ENCODE measurements at places on chromosomes 5 and 9.

DNA sequence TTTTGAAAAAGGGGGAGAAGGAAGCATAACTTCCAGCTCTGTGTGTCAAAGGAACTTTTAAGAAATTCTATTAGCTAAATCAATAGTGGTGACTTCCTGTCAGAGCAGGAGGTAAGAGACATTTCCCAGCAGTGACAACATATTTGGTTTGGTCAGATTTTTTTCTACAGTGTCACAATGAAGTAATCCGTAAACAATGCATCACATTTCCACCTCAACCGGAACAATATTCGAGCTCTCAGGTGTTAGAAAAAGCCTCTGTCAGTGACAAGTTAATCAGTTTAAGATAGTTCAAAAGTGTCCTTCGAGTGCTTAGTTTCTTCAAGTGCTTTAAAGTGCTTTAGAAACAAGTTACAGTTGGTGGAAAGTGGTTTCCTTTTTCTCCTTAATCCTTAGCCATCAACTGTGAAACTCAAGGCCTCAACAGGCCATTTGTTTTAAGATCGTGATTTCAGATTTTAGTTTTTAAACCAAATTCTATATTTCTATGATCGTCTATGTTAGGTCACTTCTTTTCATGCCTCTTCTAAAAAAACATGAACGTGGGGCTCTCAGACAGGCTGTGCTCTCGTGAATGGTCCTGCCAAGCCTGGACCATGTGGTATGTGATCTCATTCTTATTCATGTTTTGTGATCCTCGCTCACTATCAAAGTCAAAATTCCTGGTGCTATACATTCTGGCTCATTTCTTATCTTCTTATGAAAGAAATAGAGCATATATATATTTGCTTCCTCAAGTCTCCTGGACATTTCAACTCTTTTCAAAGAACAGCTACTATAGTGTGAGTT lies 181.9 kb upstream of the HMHB1 start:
- DNase-seq: no peak

DNA sequence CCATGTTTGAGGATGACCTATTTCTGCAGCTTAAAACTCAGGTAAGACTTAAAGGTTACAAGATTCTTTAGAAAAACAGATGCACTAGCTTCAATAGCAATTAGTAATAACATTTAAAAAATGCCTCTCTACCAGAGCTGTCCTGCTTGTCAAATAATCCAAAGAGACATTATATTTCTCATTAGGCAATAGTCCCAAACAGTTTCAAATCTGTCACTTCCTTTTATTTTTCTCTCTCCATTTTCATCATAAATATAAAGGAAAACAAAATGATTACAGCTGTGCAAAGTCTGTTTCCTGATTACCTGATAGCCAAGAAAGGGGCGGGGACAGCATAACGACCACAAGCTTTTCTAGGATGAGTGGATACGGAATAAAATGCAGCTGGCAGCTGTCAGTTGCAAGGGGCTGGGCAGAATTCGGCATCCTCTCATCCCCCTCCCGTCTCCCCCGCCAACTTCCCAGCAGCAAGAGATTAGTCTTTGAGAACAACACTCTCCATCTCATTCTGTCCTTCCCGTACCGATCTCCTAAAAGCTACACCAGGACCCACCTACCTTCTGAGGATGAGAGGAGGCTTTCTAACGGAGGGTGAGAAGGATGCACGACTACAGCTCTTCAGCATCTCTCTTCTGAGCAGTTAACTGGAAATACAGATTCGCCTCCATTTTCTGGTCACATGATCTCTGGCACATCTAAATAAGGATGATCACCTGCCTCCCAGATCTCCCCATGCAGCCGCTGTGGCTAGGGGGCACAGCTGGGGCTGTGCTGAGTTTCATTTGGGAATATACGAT lies 72.5 kb upstream of the PCA3 start:
- DNase-seq: no peak

DNA sequence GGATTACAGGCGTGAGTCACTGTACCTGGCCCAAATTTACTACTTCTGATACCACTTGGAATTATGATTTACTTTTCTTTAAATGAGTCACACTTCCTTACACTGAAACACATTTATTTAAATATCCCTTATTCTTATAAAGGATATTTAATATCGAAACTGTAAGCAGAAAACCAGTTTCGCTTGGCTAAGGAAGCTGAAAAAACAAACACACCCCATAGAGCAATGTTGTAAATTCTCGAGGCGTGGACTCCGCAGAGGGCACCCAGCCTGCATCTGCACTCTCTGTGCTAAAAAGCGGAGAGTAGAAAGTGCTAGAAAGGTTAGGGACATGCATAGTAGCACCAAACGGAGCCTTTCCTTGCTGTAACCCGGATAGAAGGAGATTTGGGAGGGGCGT lies 86.5 kb downstream of the HMCN2 start:
- no peak for DNase-seq

DNA sequence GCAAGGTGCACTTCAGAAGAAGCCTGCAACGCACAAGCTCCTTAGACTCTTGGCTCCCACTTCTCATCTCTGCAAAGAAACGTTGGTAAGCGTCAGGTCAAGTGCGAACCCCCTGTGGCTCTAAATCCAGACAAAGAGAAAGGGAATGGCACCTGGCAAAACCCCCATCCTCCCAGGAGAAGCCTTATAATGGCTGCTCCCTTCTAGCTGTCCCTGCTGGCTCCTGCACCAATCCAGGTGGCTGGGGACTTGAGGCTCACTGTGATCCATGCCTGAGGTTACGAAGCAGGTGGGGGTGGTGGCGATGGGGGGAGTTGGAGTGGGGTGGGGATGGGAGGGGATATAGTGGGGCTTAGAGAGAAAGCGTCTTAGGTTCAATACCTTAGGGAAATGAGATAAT lies 272.8 kb downstream of the DENND1A start:
- no peak for DNase-seq

DNA sequence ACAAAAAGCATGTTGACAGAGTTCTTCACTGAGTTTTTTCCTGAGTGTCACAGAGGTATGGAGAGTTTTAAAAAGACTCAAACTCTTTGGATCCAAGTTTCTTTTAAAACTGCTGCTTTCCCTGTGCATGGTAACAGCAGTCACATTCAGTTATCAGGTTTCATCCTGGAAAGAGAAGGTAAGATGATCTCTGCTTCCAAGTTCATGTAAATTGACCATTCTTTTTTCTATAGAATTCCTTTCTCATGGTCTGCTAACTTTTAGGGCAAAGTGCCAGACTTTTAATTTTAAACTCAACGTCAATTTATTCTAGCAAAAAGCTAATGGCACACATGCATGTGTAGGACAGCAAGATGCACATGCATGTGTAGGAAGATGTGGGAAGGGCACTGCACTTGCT lies 52.5 kb upstream of the PRLR start:
- DNase-seq: no peak

DNA sequence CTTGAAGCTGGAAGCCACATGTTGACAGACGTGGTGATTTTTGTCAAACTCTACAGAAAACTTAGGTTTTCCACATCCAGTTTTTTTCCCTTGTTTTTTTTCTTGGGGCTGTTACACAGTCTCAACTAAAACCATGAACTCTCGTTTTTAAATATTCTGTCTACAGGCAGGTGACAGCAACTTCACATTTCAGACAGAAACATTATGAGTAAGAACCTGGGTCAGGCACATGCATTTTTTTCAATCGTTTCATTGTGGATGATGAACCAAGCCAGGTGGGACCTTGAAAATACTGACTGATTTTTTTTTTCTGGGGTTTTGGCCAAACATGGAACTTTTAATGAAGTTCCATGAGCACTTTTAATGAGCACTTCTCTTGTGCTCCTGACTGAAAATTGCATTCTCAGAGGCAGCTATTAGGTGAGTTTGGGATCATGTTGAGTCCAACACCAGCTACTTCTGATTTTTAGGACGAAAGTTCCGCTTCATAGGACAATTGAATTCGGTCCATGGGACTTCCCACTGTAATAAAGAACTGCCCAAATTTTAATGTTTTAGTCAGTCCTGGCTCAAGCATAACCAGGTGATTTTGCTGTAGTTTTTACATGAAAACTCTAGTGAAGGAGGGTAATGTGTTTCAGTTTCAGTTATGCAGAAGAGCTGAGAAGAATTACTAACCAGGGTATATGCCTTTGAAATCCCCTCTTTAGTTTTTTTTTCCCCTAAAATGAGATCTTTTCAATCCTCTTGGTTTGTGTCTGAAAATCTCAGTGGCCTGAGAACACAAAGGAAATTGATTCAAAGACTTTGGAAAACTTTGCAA lies 93.2 kb upstream of the ADAMTS16 start:
- DNase-seq: no peak

DNA sequence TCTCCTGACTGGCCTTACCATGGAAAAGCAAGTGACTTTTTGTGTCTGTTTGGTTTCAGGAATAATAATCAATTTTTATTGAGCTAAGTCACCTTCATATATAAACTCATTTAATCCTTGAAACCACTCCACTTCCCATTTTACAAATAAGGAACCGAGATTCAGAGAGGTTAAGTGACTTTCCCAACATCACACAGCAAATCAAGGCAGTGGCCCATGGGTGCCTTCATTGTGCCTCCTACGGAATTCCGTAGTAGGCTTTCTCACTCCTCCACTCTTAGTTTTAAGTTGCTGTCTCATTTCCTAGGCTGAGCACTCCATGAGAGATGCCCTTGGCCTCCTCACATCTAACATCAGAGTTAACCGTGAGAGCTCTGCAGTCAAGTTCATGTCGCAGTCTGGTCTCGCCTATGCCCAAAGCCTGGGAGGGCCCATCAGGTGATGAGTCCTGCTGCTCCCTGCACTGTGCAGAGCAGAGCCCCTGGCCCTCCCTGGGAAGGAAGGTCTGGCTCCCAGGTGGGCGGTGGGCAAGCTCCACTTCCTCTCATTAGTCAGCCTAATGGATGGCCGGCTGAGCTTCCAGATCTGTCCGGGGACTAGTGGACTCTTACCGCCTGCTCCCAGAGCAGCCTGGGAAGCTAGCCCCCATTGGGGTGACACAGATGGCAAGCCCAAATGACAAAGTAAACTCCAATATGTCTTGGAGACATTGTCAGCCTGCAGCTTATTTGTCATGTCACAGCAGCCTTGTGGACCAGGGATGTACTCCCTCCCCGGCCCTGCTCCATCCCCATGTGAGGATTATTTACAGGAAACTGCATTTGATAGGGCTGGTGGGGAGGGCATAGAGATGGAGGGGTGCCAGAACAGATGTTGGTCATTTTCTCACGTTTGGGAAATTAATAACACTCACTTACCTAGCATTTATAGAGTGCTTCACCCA lies 123.4 kb downstream of the MVB12B start:
- DNase-seq: no peak

GRCh38 chr9:124562328-124562727 lies 55.1 kb upstream of the NR5A1 start:
- no peak for DNase-seq

- peak; percentile 48 for DNase-seq
These were observed 498 bp downstream of the HAUS6 start for GRCh38 chr9:19102181-19102630.

DNA sequence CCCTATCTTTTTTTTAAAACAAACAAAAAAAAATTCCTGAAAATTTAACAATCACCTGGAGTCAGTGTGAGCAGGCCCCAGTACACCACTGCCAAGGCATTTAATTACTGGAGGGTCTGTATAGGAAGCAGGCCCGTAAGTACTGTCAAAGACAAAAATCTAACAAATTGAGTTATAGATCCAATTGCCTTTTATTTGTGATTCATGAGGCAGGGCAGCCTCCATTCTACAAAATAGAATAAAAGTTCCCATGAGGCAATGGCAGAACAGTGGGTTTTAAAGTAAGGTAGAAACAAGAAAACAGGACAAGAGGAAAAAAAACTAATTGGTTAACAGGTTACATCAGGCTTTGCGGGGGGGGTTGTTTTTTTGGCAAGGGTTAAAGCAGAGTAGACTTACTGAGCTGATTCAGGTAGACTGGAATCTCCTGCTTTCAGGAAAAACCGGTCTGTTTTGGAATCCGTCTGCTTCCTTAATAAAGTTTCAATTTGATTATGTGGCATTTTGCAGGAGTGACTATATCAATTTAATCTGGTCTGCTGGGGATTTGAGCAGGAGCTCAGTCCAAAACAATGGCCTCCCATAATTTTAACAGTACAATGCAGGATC lies 48.9 kb downstream of the AUH start:
- no peak for DNase-seq

All from activated naive CD8-positive, alpha-beta T cell treated with anti-CD3 and anti-CD28 coated beads, Interleukin-2, amount 50 U/mL, for 24 hours (primary cell).